ENCODE measurements at places on chromosomes 2 and 18.
A peak's percentile ranks its signal among the peaks of the same experiment; 100 is the strongest.

- DNase-seq, result no peak
Measured at GRCh38 chr18:36469461-36469860, 171.9 kb downstream of the FHOD3 start.

DNA sequence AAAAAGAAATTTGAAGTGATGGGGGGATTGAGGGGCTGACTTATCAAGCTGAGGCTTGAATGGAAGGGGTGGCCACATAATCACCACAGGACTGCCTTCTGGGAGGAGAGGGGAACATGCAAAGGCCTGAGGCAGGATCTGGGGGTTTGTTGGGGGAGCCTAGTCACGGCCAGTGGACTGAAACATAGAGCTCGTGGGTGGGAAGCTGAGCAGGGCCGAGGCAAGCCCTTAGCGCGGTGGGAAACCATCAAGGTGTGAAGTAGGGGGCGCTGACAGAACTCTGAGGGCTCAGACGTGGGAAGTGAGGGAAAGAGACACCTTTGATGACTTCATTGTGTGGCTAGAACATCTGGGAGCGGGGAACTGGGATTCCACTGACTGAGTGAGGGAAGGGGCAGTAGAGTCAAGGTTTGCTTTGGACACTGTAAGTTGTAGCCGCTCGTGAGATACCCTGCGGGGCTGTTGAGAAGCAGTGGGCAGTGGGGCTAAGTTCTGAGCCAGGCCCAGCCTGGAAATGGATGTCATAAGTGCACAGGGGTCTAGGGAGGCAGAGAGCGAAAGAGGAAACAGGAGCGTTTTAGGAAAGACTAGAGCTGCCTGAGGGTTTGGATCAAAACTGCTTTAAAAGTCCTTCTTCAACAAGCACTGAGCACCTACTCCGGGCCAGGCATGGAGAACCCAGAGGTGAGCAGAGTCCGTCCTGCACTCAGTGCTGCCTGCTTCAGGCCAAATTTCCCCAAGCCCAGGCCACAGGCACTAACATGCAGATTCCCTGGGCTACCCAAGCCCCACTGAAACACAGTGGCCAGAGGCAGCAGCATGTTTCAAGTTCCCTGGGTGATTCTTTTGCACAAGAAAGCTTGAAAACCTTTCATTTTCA is 686 bp upstream of the SNORC start:
- DNase-seq, result no peak

GRCh38 chr2:39805936-39806608 is 27.0 kb upstream of the THUMPD2 start:
- no peak for DNase-seq

- DNase-seq, result no peak
Measured at GRCh38 chr2:62302631-62303435, 106.9 kb downstream of the B3GNT2 start.

DNA sequence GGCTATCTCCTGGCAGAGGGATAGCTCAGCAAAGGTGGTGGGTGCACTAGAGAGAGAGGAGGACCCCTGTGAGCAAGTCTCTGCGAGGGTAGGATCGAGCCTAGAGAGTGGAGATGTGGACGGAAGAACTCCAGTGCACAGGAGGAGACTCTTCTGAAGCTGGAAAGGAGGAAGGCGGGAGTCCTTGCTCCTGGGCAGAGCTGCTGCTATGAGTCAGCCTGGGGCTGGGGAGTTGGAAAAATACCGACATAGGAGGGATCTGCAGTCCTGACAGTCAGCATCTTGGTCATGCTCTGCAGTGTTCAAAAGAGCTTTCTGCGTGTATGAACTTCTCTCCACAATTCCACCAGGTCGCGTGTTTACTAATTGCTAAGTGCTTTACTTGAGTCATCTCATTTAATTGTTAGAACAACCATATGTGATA is 233.8 kb downstream of the LDLRAD4 start:
- no peak for DNase-seq

DNA sequence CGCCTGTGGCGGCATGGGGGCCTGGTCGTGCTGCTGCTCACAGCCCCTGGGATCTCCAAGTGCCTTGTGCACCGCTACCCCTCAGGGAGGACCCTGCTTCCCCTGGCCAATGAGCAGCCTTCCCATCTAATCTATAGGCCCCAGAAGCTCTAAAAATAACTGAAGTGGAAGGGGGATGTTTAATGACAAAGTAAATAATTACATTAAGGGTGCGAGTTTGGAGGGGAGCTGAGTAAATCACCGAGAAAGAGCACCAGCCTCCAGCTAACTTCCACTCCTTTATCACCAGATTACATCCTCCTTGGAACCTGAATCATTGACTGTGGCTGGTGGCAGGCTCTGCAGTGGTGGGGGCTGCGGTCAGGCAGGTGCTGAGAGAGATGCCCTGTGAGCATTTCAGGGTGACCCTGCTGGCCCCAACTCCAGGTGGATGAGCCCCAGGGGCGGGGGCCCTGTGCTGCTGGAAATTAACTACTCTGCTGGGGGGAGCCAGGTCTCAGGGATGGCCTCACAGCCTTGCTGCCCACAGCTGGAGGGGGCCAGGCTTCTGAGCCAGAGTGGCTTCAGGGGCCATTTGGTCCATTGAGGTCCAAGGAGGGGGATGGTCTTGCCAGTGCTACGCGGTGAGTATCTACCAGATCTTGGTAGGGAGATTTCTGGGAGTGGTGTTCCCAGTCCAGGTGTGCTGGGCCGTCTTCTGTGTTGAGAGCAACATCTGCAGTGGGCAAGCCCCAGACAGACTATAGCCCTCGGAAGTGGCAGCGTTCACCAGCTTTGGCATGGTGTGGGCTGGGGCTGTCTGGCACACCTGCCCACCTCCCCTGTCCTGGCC is 74.2 kb downstream of the GLI2 start:
- DNase-seq, result no peak

GRCh38 chr2:167212014-167212648 is 323.9 kb downstream of the XIRP2 start:
- peak; percentile 50 for DNase-seq

DNA sequence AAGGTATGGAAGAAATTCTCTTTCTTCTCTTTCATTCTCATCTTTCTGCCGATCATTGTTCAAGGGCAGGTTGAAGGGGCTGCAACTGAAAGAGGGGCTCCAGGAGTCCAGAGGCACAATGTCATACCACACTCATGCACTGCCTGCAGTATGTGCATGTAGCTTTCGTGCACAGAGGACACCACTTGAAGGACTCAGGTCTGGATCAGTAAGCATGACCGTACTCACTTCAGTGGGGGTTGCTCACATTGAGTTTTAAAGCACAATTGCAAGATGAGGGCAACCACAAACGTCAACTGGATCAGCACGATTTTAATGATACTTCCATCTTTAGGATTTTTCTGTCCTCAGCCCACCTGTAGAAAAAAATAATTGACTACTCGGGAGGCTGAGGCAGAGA is 84.6 kb downstream of the SP3 start:
- no peak for DNase-seq

DNA sequence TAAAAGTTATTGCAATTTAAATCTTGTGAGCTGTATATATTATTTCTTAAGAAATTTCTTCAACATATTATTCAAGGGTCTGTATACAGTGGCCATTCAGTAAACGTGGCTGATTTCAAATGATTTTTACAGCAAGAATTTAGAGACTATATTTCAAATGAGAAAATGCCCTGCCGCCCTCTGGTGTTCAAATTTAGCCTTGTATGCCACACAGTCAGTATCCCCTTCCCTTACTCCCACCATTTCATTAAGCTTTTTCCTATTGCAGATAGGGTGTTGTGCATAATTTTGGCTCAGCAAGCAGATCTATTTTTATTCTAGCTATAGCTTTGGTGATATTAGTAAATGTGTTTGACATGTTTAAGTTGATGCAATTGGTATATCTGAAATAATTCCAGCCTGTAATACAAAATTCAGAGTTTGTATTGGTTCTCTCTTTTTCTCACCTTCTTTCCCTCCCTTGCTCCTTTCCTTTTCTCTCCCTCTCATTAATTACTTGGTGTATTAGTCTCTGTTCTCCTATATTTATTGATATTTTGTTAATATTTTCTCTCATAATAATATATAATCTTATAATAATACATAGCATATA is 22.8 kb upstream of the SCN7A start:
- no peak for DNase-seq

GRCh38 chr2:102000813-102001766 is 9.3 kb downstream of the IL1R2 start:
- no peak for DNase-seq

- peak; percentile 74 for DNase-seq
Measured at GRCh38 chr18:63518178-63519012, 23.8 kb upstream of the SERPINB12 start.

- no peak for DNase-seq
Measured at GRCh38 chr18:23386317-23386716, 66.8 kb upstream of the RIOK3 start.

GRCh38 chr2:65300761-65301711 is 73.4 kb downstream of the ACTR2 start:
- peak; percentile 68 for DNase-seq

DNA sequence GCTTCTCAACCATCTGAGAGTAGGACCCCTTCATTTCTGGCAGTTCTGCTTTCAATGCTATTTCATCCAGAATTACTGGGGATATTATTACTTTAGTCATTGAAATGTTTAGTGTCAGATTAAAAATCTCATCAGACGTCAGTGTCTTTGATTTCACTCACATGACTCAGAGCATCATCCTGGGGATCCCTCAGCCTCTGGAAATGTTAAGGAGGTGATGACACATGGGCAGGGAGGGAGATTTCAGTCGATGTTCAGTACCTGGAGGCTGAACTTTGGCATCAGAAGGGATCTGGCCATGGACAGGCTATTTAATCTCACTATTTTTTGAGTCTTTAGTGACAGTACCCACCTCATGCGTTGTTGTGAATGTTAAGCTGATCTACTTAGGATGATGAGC is 39.1 kb downstream of the OSBPL6 start:
- no peak for DNase-seq

GRCh38 chr2:120226316-120226715 is 3.1 kb upstream of the TMEM185B start:
- no peak for DNase-seq

DNA sequence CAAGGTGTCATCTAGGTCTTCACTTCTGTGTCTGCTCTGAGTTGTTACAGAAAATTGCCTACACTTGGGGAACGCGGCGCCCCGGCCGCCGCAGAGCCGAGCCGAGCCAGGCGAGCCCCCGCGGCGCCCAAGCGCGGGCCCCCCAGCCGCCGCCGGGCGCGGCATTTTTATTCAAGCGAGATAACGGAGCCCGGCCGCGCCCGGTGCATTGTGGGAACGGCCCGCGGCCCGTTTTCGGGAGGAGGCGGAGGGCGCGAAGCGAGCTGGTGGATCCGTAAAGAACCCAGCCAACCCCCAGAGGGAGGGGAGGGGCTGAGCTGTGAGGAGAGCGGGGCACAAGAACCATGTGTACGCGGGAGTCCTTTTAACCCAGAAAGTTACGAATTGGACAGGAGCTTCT is 191.8 kb downstream of the FTCDNL1 start:
- peak; percentile 16 for DNase-seq

- peak; percentile 94 for DNase-seq
Measured at GRCh38 chr18:75477900-75478299, 50.4 kb upstream of the SMIM21 start.

DNA sequence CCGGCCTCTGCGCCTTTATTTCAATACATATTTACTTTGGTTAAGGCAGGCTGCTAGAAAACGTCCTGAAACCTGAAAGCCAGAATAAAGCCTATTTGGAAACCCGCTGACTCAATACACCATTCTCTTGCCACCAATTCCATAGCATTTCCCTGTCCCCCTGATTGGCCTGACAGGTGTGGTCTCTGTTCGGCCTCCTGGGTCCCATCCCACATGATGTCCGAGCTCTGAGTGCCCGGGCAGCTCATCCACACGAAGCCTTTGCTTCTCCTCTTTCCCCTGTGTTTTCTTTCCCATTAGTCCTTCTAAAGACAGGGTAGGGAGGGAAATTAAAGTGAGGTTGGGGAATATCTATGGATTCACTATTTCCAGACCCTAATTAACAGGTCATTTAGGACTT is 42.6 kb upstream of the ZNF516 start:
- DNase-seq, result no peak

DNA sequence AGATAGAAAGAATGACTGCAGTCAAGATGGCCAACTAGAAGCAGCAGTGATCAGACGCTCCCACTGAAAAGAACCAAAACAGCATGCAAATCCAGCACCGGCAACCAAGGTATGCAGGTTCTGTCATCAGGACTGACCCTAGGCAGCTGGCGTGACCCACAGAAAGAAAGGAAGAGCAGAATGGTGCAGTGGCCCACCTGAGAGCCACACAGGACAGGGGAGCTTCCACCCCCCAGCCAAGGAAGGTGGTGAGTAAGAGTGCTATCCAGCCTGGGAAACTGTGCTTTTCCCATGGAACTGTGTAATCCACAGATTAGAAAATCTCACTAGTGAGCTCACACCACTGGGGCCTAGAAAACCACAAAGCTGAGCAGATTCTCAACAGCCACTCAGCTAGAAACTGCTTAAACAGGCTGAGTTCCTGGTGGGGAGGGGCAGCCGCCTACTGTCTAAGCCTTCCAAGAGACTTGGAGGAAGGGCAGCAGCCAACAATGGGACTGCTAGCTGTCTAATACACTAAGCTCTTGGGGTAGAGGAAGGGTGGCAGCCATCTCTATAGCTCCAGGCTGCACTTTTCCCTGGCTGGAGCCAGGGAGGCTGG is 127.9 kb downstream of the EVA1A start:
- no peak for DNase-seq

DNA sequence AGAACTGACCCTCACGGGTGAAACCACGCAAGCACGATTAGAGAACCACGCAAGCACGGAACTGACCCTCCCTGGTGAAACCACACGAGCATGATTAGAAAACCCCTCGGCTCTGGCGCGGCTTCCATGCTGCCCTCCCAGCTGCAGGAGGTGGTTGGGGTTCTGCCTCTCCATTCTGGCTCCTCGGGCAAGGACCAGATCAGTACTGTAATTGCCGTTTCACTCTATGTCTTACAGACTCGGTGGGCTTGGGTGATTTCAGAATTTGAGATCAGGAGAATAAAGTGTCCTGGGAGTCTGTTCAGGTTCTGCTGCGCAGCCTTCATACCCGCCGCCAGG is 58.3 kb upstream of the KCNG2 start:
- DNase-seq, result no peak
